Cardiac septum (tissue), 1 donor: ENCODE measurements at places on chromosomes 1 and 21.

DNA sequence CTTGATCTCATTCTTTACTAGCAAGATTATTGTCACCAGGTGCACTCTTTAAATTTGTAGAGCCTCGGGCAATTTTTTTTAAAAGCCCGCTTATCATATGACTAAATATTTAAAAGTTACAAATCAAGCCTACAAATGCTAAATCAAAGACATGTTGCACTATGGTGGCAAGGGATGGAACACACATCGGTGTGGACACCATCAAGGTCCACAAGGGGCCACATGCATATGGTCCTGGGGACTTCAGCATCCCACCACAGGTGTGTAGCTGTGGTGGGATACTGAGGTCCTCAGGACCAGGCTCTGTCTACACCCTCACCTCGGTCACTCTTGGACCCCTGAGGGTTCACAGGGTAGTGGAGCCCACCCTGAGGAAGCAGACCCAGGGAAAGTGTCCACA, 45.8 kb downstream of the FAM78B start:
- DNase-seq = no peak

GRCh38 chr1:22932803-22933470, 39.7 kb downstream of the LACTBL1 start:
- DNase-seq = peak; percentile 4

GRCh38 chr1:19074361-19074901, 118.0 kb upstream of the IFFO2 start:
- DNase-seq = no peak

DNA sequence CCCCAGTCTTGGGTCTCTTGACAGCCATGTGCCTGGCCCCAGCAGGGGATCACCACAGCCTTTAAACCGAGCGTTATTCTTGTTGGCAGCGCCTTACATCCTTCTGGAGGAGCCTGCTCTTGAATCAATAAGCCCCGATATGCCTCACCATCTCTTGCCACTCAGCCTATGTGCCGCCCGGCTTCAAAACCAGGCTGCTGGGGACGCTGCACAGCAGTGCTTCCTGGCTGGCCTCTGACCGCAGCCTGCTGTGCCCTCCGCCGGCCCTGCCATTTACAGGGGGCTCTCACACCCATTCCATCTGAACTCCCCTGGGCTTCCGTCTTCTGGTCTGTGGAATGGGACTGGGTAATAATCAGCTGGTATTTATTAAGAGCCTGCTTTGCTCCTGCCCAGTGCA, 3.0 kb upstream of the PEX10 start:
- no peak for DNase-seq

- DNase-seq = no peak
Measured at GRCh38 chr1:47431534-47431933, 6.3 kb upstream of the FOXD2 start.

DNA sequence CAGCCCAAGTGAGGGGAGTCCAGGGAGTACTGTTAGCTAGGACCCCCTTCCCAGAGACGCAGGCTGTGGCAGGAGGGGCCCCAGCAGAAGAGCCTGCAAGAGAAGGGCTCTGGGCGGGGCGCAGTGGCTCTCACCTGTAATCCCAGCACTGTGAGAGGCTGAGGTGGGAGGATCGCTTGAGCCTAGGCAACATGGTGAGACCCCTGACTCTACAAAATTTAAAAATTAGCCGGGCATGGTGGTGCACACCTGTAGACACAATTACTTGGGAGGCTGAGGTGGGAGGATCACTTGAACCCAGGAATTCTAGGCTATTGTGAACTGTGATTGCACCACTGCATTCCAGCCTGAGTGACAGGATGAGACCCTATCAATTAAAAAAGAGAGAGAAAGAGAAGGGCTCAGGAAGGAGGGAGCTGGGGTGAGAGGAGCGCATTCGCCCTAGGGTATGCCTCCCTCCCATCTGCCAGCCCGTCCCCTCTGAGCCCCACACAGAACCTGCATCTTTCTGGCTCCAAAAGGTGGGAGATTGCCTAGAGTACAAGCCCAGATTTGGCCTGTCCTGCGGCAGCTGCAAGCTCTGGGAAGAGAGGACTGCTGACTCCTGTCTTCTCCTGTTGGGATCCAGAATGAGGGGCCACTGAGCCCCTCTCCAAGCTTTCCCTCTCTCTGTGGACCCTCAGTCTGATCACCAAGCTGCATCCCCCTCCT, 3.6 kb downstream of the KCNQ4 start:
- no peak for DNase-seq
